ENCODE measurements at places on chromosomes 12 and 14.

DNA sequence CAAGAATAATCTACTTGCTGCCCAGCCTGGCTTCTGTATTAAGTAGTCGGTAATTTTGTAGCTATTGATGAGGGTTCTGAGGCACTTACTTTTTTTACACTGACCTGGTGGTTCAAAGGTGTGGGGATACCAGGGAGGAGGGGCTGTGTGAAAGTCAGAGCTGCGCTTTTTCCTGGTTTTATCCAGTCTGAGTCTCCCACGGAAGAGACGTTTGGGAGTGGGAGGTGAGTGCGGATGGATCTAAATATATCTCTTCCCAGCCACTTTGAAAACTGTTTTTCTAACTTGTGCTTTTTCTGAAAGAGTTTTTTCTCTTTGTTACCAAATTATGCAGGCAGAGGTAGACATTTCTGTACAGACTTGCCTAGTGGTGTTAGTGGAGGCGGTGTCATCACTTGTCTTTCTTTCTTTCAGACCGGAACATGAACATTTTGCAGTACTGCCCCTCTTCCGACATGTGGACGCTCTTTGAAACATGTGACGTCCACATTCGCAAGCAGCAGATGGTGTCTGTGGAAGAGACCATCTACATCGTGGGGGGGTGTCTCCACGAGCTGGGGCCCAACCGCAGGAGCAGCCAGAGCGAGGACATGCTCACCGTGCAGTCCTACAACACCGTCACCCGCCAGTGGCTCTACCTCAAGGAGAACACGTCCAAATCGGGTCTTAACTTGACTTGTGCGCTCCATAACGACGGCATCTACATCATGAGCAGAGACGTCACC, 17.4 kb upstream of the MANSC4 start:
- DNase-seq = no peak

GRCh38 chr12:79643821-79644220, 46.9 kb downstream of the PAWR start:
- DNase-seq = no peak

DNA sequence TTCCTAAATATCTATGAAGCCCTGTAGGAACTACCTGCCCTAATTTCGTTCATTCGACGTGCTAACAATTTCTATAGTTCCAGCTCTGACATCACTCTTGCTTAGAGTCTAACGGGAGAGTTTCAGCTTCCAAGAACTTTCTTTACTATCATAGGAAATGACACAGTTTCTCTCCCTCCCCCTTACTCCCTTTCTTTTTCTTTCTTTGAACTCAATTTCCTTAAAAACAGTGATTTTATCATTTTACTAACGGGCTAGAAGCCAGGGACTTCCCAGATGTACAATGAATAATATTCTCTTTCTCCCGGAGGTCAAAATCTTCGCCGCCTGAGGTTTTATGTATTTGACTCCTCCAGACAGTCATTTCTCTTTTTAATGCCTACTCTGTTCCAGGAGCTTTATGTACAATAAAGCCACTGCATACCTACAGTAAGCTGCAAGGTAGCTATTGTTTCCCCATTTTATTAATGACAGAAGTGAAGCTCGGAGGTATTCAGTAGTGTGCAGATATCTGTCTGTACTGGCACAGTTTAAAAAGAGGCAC, 15.7 kb downstream of the SMCO2 start:
- no peak for DNase-seq

DNA sequence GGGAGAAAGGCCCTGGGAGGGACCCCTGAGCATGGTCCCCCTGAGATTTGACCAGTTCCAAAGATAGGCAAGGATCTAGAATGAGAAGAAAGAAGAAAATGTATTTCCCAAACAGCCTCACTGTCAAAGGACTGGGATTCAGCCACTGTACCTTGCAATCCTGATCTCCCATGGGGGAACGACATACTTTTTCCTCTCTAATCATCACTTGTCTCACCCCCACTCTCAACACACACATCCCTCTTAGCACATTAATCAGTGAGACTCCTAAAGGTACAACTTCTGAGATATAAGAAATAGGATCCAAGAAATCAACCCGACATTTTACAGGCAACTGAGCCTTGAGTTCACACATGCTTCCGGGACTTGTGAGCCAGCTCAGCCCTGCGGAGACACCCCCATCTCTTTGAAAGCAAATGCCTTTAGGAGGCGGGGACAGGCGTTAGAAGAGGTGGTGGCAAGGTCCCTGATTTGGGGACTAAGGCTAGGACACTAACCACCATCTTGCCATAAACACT, 1.4 kb downstream of the MAP3K9 start:
- DNase-seq = peak; percentile 71

DNA sequence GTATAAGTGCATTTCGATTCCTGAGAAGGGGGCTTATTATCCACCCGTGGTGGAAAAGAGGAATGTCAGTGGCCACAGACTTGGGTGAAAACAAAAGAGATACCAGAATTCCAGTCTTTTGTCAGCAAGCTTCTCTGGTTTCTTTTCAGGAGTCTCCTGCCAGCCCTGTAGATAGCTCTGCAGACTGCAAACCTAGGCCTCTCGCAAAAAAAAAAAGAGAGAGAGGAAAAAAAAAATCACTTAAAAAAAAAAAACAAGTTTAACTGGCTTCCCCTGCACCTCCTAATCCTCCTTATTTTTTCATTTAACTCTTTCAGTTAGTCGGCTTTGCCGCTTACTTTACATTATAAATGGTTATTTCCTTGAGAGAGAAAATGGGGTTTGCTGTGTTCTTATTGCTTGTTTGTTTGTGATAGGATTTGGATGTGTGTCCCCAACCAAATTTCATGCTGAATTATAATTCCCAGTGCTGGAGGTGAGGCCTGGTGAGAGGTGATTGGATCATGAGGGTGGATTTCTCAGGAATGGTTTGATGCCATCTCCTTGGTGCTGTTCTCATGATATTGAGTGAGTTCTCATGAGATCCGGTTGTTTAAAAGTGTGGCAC, 170.0 kb downstream of the BCL11B start:
- DNase-seq = no peak

- no peak for DNase-seq
Observed at GRCh38 chr12:121789233-121789781, 4.2 kb downstream of the RHOF start.

DNA sequence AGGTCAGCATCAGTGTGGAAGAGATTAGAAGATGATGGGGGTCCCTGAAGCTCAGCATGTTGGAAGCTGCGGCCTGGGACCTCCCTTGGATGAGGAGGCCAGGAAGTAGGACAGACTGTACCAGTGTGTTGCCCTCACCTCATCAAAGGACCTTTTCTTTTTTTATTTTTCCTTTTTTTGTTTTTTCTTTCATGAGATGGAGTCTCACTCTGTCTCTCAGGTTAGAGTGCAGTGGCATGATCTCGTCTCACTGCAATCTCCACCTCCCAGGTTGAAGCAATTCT, 16.4 kb upstream of the FAM222A start:
- DNase-seq = no peak

DNA sequence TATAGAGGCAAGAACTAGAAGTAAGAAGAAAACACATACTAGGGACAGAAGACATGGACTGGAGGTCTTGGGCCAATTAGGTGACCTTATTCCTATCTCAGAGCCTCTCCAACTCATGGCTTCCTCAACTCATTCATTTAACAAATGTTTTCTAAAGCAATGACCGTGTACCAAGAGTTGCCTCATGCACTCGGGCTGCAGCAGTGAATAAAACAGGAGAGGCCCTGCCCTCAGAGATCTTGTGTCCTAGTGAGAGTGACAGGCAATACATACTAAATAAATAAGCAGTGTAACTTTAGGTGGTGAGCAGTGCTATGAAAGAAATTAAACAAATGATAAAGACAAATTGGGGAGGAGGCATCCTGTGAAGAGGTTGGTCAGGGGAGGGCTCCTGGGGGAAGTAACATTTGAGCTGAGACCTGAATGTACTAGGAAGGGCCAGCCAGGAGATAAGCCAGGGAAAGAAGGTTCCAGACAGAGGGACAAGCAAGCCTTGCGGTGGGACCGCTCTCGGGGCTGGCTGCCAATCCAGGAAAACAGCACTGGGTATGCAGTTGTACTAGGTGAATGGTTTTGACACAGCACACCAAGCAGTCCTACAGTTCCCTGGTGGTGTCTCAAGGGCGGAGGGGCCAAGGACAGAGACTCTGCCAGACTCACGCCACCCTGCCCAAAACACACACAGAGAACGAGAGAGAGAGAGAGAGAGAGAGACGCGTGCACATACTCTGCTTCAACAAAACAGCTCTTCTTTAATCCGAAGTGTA, 1.3 kb downstream of the NINJ2 start:
- no peak for DNase-seq

- DNase-seq = no peak
Observed at GRCh38 chr14:74517731-74518130, 24.2 kb downstream of the ISCA2 start.

- DNase-seq = no peak
Observed at GRCh38 chr12:24530689-24531088, 418.2 kb downstream of the BCAT1 start.

DNA sequence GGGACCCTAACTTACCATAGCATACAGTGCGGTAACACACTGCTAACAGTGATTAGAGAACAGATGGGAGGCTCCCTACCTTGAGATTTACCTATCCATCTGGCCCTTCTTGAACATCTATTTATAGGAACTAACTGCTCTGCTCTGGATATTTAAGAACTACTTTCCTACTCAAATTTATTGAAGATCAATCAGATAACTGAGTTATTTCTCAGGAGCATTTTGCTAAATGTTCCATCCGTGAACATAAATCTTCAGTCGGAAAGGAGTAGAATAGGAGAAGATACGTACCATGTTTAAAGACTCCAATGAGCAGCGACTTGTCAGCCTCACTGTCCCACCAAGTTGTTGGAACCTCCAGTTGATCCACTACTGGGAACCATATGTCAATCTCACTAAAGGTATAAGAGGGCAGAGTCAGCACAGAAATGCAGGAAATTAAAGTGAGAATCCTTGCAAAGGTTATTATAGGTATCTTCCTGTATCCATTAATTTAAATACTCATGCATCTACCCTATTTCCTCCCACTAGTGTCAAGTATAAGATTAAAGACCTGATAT, 15.6 kb upstream of the SUPT16H start:
- no peak for DNase-seq

DNA sequence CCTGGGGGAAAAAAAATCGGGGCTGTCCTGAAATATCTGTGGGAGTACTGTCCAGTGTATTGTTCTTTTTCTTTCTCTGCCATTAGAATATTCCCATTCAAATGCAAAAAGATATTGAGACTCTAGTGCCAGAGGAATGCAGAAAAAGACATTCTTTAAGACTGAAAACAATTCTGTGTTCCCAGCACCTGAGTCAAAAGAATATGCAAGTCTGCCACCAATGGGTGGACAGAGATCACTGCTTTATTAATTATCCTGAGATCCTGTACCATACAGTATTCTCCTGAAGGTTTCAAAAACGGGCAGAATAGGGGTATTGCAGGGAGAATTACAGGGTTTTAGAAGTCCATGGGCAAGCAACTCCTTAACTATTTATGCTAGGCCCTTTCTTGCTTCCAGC, 361.8 kb downstream of the C12orf50 start:
- no peak for DNase-seq

GRCh38 chr14:85187521-85187920, 342.4 kb upstream of the FLRT2 start:
- DNase-seq = no peak

DNA sequence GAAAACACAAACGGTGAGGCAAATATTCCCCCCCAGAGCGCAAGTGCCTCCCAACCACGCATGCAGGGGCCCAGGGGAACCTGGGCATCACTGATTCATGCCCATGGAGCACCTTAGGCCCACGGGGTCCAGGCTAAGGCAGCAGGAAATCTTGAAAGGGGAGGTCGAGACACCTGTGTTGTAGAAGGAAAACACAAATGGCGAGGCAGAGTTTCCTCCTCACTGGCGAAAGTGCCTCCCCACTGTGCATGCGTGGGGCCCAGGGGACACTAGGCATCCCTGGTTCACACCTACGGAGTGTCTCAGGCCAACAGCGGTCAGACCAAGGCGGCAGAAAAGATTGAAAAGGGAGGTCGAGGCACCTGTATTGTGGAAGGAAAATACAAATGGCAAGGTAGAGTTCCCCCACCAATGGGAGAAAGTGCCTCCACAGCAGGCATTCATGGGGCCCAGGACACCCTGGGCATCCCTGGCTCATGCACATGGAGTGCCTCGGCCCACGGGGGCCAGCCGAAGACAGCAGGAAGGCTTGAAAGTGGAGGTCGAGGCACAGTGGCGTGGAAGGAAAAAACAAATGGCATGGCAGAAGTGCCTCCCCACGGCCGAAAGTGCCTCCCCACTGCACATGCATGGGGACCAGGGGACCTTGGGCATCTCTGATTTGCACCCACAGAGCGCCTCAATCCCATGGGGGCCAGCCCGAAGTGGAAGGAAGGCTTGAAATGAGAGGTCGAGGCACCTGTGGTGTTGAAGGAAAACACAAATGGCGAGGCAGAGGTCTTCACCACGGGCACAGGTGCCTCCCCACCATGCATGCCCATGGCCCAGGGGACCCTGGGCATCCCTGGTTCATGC, 368.8 kb downstream of the ALG10 start:
- DNase-seq = no peak

DNA sequence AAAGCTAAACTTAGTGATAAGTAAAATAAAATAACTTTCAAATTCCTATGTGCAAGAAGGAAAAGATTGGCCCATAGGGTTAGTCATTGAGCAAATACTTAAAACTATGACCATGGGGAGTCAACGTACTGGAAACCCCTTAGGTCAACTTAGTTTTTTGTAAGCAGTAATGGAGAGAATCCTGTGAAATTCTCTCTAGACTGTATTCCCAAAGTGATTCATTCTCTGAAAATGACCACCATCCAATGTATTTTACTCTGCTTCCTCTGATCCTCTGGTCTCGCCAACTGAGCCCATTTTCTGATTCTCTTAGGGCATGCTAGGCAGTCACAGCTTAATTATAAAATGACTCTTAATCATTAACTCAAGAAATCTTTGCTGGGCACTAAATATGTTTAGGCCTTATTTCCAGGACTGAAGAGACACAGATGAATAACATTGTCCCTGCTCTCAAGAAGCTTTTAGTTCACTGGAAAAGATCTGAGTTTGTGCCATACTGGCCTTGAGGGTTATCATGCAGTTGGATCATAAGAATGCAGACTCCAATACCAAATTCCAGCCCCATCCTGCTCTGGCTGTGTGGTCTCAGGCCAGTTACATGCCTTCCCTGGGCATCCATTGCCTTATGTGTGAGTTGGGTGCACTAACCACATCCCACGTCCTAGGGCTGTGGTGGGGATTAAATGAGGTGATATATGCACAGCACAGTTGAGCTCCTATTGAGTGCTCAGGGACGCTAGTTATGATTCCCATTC, 732.4 kb downstream of the AACS start:
- no peak for DNase-seq

DNA sequence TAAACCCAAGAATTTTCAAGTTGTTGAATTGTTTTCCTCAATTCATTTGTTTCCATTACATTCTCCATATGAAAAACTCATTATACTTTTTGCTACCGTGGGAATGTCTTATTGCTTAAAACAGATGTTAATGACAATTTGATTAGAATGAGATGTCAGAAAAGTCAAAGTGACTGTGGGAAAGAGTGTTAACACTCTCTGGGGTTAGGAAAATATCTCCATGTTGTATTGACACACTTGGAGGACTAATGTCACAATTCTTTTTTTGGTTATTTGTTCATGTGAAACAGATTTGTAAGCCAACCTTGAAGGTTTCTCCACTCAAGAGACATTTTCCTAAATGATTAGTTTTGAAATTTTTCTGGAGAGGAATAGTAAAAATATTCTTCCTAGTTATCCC, 47.2 kb upstream of the CMAS start:
- no peak for DNase-seq

- no peak for DNase-seq
Observed at GRCh38 chr14:49865431-49865859, 12.9 kb upstream of the NEMF start.

Measured in GM13977 (cell line).